Activated CD4-positive, alpha-beta T cell treated with anti-CD3 and anti-CD28 coated beads, Interleukin-2, Interleukin-6, amounts not matched to agents 100 ng/mL and 50 ng/mL, durations not matched to agents 16 hours and 8 hours (primary cell): ENCODE measurements at places on chromosomes 3 and 15.

- no peak for DNase-seq
Measured at GRCh38 chr3:190449801-190450200, at the start of gene TMEM207. TMEM207 (minus strand) TSS chr3:190449901; CDS start chr3:190449809, 92 bp downstream.

- no peak for DNase-seq
Measured at GRCh38 chr15:21262851-21263425, 177.4 kb downstream of the POTEB3 start.

- DNase-seq: no peak
Measured at GRCh38 chr3:73573204-73573603, 51.5 kb downstream of the PDZRN3 start.

DNA sequence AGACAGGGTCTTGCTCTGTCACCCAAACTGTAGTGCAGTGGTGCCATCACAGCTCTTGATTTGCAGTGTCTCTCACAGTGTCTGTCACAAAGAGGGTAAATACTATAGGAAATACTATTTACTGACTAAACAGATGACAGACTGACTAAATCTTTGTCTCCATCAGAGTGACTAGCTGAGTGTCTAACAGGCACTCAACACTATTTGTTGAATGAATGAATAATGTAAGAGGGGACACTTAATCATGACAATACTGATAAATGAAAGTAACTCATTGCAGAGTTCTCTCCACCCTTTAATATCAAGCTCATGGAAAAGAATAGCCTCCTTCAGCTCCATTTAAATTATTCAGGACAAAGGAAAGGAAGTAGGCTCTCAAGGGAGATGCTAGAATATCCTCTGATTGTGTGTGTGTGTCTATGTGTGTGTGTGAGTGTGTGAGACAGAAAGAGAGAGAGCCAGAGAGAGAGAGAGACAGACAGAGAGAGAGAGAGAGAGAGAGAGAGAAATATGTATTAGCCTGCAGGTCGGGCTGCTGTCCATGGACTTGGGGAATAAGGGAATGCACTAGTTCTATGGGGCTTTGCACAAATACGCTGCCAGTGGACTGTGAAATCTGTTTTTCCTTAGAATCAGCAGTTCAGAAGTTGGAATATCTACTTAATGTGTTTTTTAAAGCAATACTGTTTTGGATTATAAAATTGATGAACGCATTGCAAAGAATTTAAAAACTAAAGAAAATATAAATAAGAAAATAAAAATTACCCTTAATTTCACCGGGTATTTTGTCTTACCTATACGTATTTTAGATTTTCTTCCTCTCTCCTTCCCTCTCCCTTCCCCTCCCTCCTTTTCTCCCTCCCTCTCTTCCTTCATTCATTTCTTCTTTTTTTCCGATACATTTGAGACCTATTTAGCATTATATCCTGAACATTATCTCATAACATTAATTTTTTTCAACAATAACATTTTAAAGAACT, 132.9 kb upstream of the LRIG1 start:
- DNase-seq: no peak

DNA sequence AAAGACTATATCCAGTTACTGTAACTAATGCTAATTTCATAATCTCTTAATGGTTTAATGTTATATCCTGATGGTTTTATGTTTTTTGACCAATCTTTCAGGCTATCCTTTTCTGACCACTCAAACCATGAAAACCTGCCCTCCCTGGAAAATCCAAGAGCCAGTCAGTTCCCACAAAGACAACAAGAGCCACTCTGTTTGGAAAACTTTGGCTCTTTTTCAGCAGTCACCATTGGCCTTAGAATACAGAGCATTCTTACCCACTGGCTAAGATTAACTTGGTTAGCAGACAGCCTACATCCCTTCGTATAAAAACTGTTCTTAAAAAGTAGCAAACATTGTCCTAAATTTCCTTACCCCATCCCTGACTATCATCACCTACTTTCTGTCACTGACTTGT, 32.9 kb downstream of the ALCAM start:
- no peak for DNase-seq

- no peak for DNase-seq
Measured at GRCh38 chr3:127645371-127646015, 16.5 kb downstream of the PODXL2 start.

GRCh38 chr3:118912188-118912587, 122.5 kb downstream of the IGSF11 start:
- DNase-seq: no peak

DNA sequence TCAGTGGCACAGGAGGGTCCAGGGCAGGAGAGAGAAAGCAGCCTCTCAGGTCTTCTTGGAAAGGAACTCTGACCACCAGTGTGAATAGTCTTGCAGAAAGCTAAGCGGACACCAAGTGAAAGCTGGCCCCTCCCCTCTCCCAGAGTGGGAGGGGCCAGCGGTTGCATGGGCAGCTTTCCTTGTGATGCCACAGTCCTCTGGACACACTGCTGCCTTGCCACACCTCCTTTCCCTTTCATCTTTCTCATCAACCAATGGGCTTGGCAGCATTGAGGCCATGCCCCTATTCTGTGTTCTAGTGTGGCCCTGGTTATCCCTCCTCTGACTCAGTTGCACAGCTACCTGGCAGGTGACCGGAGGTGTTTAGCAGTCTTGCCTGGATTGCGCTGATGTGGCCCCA, 49.7 kb upstream of the GOLGA6B start:
- no peak for DNase-seq

DNA sequence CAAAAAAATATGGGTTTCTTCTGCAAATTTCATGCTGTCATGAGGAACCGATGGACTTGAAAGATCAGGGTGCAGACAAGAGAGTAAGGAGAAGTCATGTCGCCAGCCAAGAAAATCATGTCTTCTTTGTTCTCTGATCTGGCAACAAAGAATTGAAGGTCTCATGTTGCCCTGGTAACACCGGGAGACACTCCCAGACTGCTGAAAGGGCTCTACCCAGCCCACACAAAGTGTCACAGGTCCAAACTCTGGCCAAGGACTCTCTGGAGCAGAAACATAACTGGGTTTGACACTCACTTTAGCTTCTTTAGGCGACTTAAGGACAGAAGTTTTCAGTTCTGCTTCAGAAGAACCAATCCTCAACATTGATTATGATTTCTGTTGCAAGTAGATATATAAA, 42.9 kb downstream of the SIDT1 start:
- DNase-seq: no peak

DNA sequence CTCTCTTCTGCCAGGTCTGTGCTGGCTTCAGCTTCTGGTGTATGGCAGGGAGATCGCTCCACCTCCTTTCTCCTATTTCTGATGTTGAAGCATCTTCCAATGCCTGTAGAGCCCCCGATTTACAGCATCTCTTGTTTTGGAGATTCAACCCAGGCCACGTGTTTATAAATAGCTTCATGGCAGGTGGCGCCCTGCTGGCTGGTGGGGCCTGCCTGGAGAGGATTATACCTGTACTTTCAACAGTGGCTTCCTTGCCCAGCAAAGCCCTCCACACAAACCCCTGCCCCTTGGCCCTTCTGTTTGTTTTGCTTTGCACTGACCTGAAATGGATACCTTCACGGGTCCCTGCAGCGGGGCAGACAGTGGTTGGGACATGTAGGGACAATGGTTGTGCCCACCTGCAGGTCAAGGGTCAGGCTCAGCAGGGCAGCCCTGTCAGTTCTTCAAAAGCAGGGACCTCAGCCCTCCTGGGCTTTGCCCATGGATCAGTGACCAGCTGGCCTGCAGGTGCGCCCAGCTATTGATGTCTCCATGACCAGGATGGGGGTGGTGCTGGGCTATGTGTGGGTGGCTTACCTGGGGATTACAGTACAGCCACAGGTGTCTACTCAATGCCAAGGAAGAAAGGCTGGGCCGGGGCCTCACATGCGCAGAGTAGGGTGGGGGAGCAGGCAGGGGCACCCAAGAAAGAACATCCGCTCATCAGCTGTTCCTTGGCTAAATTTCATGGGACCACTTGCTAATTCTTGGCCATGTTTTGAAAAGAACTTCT, 112.7 kb upstream of the PRR23C start:
- no peak for DNase-seq

DNA sequence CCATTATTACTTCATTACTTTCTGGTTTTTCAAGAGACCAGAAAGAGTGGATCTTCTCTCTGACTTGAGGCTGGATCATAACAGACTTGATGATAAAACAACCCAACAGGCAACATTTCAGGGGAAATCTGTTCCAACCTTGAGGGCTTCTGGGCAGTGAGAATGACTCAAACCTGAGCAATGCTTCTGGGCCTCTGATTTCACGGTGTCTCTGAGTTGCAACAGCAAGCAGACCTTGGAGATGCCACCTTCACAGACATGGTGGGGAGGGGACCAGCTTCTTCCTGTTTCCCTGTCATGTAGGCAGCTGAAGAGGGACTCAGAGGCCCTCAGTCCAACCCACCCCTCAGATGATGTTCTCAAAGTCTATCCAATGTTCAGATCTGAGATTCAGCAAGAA, 104.0 kb downstream of the ABHD5 start:
- DNase-seq: no peak

GRCh38 chr3:184872200-184872599, 60.2 kb downstream of the VPS8 start:
- peak; percentile 64 for DNase-seq

GRCh38 chr3:10992017-10992942, at the start of gene SLC6A1:
SLC6A1 (plus strand) TSS chr3:10992748; CDS start chr3:11017212, 24,464 bp downstream.
- DNase-seq: no peak

DNA sequence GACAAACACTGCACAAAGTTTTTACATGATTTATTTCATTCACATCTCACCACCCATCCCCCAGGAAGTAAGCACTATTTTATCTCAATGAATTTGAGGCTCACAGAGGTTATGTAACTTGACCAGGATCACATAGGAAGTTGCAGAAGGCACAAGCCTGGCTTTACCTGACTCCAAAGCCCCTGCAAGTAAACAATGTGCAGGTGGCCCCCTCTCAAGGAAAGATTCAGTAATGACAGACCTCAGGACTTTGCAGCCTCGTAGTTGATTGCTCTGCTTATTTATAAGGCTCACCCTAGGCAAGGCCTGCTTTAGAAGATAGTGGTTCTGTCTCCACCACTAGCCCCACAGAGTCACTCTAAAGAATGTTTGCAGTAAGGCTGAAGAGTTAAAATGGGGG, 79.8 kb upstream of the MDFIC2 start:
- no peak for DNase-seq

DNA sequence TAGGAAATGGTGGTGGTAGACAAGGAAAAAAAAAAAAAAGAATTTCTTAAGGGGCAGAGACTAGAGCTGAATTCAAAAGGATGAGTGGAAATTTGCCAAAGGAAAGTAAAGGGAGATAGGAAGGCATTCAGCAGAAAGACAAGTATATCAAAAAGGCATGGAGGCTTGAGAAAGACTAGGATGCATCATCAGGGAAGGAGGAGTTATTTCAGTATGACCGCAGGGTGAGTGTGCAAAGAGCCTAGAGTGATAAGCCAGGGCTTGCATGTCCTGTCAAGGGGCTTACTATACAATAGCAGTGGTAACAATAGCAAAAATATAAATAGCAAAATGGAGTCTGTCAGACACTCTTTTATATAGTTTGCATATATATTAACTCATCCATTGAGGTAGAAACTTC, 112.0 kb downstream of the FRMD4B start:
- DNase-seq: no peak

DNA sequence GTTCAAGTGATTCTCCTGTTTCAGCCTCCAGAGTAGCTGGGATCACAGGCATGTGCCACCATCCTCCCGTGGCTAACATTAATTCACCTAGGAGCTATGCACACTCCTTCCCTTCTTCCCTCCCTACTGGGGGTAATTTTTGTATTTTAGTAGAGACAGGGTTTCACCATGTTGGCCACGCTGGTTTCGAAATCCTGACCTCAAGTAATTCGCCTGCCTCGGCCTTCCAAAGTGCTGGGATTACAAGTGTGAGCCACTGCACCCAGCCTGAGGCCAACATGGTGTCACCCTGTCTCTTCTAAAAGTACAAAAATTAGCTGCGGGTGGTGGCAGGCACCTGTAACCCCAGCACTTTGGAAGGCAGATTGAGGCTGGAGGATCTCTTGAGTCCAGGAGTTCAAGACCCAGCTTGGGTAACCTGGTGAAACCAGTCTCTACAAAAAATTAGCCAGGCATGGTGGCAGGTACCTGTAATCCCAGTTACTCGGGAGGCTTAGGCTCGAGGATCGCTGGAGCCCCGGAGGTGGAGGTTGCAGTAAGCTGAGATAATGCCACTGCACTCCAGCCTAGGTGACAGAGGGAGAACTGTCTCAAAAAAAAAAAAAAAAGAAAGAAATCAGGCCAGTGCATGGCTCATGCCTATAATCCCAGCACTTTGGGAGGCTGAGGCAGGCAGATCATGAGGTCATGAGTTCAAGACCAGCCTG, 6.1 kb downstream of the RNU5B-1 start:
- no peak for DNase-seq

DNA sequence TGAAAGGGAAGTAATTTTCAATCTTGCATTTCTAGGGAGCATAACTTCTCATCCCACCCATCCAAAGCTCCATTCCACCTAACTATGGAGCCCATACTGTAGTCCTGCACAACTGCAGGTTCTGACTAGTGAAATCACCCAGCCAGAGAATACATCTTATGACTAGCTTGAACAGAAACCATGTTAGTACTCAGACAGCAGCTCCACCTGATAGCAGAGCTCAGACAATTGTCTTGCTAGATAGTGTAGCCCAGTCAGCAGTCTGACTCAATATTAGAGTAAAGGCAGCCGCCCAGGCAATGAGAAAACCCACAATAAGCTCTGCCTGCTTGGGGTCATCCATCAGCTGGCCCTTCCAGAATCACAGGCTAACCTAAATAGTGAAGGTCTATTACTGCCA, 544.7 kb upstream of the GBE1 start:
- DNase-seq: no peak

- DNase-seq: no peak
Measured at GRCh38 chr3:108065096-108065495, 25.7 kb downstream of the CD47 start.

DNA sequence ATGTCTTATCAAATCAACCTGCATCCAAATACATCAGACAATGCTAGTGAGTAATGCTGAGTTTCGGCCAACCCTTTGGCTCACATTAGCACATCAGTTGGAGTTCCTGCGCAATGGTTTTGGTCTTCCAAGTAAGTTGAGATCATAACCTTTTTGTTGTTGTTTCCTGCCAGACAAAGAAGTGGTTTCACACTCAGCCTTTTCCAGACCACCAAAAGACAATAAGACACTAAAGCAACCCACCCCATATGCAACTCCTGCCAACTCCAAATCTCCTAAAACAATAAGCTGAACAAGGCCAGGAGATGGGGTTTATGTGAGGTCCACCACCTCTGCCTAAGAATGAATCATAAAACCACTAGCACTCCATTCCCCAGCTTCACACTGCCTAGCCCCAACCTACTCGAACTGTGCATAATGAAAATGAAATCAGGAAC, 177.0 kb downstream of the ERC2 start:
- peak; percentile 65 for DNase-seq

GRCh38 chr3:63441262-63441661, 163.2 kb downstream of the SYNPR start:
- no peak for DNase-seq

GRCh38 chr15:81330366-81331090, 6.6 kb upstream of the STARD5 start:
- DNase-seq: no peak

GRCh38 chr3:57919987-57920386, 88.2 kb upstream of the FLNB start:
- DNase-seq: no peak
